ENCODE measurements at places on chromosomes 12 and 14.

DNA sequence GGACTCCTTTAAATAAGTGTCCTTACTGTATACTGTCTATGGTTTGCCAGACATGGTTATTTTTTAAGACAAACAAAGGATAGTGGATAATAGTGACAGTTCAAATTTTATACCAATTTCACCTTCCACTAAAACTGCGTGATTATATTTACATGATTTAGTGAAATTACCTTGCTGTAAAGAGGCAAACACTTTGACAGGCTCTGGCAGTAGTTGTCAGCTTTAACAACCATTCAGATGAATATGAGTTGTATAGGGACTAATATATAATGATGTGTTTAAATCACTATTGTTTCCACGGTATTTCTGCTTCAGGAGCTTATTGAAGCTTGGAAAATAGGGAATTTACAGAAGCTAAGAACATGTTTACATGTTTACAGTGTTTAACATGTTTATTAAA lies 1364.0 kb downstream of the FSCB start:
- no peak for DNase-seq

DNA sequence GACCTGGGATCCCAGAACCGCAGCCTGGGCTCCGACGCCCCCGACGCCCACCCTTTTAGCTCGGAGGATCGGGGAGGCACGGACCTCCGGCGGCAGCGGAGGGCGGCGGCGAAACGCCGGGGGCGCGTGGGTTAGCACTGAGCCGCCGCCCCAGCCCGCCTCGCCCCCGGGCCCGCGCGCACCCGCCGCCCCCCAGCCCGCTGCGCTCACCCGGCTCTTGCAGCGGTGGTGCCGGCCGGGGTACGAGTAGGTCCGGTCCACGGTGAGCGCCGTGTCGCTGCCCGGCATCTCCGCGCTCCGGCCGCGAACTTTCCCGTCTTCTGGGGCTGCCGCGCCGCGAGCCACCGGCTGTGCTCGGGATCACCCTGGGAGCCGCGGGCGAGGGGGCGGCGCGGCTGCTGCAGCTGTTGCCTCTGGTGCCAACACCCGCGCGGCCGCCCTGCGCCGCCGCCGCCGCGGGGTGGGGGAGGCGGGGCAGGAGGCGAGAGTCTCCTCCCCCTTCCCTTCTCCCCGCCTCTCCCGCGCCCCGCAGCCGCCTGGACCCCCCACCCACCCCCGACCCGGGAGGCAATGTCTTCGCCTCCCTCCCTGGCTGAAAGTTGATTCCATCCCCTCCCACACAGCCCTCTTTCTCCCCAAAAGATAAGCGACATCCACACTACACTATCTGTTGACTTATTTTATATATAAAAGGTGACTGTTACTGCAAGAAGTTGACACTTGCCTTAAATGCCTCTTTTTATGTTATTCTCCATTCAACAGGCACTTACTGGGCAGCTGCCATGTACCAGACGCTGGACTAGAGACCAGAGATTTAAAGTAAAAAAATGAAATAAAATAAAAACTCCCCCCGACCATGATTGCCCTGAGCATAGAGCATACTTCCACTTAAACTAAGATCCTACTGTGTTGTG lies at the start of gene TMCC3:
TMCC3 (minus strand) TSS at position 415 of the 914 bp plus-strand sequence; CDS start at position 288, 127 bp downstream.
- DNase-seq, result peak; percentile 68

DNA sequence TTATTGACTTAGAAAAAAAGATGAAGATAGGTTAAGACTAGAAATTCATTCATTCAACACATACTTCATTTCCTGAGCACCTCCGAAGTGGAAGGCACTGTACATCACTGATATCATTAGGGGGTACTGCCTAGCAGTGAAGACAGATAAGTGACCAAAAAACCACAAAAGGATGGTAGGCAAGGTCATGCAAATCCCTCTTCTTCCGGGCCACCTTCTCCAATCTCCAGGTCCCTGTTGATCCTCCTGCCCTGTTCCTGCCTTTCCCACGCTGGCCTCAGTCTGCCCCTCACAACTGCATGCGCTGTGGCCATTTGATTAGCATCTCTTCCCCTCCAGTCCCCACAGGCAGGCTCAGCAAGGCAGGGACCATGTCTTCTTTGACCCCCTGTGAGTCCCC lies 60.8 kb downstream of the SETD3 start:
- DNase-seq, result no peak

- no peak for DNase-seq
Measured at GRCh38 chr14:102971314-102971713, 48.9 kb downstream of the AMN start.

- no peak for DNase-seq
Measured at GRCh38 chr12:78628491-78629100, 236.0 kb upstream of the SYT1 start.

DNA sequence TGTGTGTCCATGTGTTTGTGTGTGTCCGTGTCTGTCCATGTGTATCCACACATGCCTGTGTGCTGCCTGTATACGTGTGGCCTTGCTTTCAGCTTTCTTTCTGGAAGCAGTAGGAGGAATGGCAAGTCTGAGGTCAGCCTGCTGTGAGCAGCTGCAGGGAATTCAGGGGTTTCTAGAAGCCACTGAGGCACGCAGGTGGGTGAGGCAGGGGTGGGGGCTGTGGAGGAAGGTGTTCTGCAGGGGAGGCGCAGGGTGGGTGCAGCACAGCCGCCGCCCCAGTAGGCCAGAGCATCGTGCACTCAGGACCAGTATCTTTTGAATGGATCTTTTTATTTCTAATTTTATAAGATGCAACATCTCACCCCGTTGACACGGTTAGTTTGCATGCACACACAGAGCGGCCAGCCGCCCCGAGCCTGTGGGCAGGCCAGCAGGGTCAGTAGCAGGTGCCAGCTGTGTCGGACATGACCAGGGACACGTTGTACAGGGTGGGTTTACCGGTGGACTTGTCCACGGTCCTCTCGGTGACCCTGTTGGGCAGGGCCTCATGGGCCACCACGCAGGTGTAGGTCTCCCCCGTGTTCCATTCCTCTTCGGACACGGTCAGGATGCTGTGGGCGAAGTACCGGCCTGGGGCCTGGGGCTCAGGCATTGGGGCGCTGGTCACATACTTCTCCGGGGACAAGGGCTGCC lies 327.7 kb downstream of the TMEM121 start:
- no peak for DNase-seq

GRCh38 chr12:38269897-38270296 lies 46.7 kb upstream of the ALG10B start:
- DNase-seq, result no peak

DNA sequence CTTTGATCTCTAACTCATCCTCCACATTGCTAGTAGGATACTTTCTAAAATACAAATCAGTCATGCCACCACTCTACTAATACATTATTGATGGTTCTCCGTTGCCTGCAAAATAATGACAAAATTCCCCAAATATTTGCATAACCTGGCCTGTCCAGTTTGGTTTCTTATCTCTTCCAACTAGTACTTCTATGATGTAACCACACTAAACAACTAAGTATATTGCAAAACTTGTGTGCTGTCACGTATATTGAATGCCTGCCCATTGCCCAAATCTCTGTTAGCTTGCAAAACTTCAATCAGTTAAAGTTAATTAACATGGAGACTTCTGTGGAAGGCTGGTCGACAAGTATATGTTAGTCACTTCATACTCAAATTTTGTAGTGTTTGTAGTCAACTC lies 6.5 kb downstream of the OR6C74 start:
- no peak for DNase-seq

DNA sequence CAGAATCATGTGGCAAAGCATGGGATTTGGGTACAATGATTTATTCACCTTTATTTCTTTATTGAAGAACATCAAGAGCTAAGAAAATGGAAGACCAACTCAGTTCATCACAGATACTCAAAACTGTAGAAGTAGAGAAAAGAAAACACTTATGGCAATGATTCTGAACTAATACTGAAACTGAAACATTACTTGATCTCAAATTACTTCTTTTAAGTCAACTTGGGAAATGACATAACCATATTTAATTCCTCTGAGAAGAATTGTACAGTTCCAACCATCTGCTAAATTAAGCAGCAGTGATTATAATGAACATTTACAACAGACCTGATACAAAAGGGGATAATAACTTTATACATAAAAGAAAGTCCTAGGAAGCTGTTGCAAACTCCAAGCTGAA lies 466.5 kb downstream of the TMTC2 start:
- DNase-seq, result no peak

DNA sequence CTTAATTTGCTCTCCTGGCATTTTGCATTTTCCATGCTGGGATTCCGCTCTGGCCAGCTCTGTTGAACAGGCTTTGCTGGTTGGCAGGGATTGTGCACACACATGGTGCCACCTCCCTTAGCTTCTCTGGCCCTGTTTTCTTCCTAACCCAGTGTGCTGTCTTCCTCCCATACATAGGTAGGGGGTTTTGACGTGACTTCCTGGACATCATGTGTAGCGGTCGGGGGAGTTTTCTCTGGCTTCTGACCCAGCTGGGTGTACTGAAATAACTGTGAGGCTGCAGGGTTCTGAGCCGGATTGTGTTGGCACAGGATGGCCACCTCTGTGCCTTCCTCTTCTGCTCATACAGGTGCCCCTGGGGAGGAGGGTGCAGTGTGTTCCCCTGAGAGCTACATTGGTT lies 25.7 kb downstream of the C14orf132 start:
- DNase-seq, result no peak

- DNase-seq, result peak; percentile 14
Measured at GRCh38 chr12:107027636-107028053, 40.7 kb upstream of the MTERF2 start.

GRCh38 chr12:27635349-27635972 lies 60.8 kb upstream of the REP15 start:
- DNase-seq, result peak; percentile 41

- peak; percentile 7 for DNase-seq
Measured at GRCh38 chr12:23564451-23565152, 384.9 kb downstream of the SOX5 start.

DNA sequence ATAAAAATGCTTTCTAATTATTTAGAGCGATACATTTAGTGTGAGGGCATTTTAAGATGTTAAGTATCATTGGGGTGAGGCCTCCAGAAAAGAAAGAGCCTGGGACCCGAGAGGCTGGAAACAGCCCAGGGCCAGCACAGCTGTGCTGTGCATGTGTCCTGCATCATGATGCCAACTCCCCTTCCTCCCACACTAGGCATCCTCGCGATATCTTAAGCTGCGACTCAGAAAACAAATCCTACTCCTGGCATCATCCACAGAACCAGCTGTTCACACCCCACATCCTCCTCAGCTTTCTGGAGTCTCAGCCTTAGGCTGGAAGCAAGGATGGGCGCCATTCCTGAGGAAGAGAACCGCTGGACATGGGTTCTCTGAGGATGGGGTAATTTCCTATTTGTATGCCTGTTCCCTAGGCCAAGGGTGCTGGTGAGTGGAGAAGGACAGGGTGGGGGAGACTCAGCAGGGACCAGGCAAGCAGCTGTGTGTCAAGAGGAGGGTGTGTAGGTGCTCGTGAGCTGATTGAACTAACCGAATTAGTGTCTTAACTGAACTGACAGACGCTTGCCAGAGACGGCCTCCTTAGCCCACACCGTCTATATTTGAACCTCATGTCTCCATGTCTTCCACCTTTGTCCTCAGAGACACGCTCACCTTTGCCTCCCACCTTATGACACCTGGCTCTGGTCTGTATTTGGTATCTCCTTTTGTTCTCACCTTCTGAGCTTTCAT lies 15.6 kb upstream of the MCRS1 start:
- no peak for DNase-seq

- DNase-seq, result no peak
Measured at GRCh38 chr14:103512701-103513611, 9.7 kb downstream of the CKB start.

Measured in HEK293T (cell line).